ENCODE measurements at places on chromosomes 13 and 19. TPM values are rescaled to one million over a fixed set of nuclear protein-coding genes. Genes with fewer than 3 reads are reported as not detected.

C13orf46 gene
- 4.6 TPM for total RNA-seq

DNA sequence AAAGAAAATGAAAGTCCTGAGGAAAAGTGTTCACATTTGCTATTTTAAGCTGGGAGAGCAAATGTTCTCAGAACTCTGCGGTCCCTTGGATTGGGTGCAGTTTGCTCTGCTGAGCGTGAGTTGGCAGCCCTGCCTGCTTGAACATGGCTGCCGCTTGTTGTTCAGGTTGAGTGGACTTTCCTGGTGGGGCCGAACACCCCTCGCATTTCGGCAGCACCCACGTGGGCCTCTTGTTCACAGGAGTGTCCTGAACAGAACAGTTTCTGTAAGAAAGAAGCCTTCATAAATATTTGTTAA, 10.8 kb upstream of the RNF113B start:
- no peak for DNase-seq

DNA sequence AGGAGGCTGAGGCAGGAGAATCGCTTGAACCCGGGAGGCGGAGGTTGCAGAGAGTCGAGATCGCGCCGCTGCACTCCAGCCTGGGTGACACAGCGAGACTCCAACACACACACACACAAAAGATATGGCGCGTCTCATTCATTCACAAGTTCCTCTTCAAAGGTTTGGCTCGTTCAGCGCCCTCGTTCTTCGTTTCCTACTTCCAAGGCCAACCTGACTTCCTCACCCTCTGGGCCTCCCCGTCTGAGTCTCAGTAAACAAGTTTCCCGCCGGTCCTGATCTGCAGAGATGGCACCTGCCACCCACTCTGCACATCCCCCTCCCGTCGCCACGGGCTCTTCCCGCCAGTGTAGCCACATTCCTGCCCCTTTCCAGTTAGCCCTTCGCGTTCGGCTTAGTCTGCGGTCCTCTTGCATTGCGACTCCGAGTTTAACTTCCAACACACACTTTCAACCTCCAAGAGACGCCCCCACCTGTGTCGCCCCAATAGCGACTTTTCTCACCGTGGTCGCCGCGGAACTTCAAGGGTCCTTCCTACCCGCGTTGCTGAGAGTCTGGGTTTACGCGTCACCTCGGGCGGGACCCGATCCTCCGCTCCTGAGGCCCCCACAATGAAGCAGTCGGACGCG, 1.3 kb upstream of the BSG start:
- DNase-seq = no peak

LGALS7 gene
- not detected for total RNA-seq

DNA sequence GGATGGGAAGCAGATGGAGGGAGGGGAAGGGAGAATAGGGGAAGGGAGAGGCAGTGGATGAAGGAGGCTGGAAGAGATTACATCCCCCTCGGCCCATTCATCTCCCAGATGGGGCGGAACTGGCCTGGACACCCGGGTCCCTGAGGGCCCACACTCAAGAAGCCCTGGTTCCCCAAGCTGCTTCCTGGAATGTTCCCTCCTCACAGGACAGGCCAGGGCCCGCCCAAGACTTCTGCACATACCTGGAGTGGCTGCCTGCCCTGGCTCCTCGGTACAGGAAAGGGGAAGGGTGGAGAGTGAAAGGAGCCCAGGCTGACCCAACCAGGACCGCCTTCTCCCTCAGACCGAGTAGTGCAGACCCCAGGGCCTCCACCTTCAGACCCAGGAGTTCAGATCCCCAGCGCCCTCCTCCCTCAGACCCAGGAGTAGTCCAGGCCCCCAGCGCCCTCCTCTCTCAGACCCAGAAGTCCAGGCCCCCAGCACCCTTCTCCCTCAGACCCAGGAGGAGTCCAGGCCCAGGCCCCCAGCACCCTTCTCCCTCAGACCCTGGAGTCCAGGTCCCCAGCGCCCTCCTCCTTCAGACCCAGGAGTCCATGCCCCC, 489 bp downstream of the NTF4 start:
- no peak for DNase-seq

DNA sequence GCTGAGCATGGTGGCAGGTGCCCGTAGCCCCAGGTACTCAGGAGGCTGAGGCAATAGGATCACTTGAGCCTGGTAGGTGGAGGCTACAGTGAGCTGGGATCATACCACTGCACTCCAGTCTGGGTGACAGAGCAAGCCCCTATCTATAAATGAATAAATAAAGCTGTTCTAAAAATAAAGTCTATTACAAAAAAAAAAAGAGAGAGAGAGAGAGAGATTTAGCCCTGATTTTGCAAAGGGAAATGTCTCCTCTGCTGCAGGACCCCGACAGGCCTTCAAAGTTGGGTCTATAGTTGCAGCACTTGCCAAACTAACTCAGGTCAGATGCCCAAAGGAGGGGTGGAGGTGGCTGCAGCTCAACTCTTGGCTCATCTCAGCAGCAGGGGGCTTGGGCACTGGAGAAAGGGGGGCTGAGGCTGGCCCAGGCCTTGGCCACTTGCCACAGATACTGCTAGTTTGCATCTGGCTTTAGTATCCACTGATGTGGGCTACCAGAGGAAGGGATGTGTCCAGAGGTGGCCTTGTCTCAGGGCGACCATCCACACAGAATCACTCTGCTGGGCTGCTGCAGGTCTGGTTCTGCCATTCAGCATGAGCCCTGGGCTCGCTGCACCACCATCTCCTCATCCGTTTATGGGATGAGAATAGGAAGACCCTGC, 30.8 kb upstream of the AKT2 start:
- DNase-seq = no peak

DNA sequence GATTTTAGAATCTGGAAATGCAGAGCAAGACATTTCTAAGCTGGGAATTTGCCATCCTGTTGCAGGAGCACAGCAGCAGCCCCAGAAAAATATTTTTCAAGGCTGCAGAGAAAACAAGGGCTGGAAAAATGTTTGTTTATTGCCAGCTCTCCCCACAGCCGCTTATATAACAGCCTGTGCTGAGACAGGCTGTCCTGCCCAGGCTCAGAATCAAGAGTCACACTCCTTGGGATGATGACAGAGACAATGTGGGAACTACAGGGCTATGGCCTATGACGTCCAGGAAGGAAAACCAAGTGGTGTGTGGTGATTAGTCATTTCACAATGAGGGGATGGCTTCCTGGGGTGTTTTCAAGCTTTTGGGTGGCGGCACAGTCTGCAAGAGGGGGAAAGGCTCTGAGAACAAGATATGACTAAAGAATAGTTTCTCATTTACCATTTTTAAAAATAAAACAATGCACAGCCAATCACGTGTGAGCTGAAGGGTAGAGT, 136.3 kb upstream of the SERP2 start:
- peak; percentile 62 for DNase-seq

DNA sequence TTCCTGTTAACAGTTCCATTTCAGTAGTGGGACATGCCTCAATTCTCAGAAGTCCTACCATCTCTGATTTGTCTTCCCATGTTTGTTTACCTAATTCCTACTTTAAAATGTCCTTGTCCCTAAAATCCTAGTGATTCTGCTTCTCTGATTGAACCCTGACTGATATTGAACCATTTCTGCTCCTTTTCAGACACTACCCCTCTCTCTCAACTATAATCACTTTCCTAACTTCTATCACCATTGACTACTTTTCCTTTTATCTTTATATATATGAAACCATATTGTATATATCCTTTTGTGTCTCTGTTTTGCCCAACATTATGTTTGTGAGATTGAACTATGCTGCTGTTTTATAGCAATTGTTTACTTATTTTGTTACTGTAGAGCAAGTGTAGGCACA, 15.6 kb upstream of the ZNF227 start:
- DNase-seq = no peak

KIR3DL2 gene
- total RNA-seq = not detected

ADGRE2 gene
- 1.3 TPM for total RNA-seq

- DNase-seq = no peak
Observed at GRCh38 chr13:99875391-99875790, 96.2 kb downstream of the ZIC5 start.

GRCh38 chr13:110774051-110774450, 60.6 kb downstream of the ING1 start:
- DNase-seq = no peak

GRCh38 chr13:62357887-62358645, 942.4 kb upstream of the PCDH20 start:
- DNase-seq = no peak

GRCh38 chr19:18982669-18983068, 41.7 kb upstream of the HOMER3 start:
- no peak for DNase-seq

PSG2 gene
- total RNA-seq = not detected

GRCh38 chr13:20173116-20173746, 12.4 kb upstream of the GJA3 start:
- DNase-seq = no peak

Data from tibial nerve (tissue), 4 donors.